HepG2 (cell line): ENCODE measurements at places on chromosomes 5 and 9. TPM values are rescaled to one million over a fixed set of nuclear protein-coding genes. Genes with fewer than 3 reads are reported as not detected.

GRCh38 chr5:1882337-1883119 lies at the start of gene IRX4:
Gene IRX4, minus strand, starts transcription at chr5:1882925. Its CDS starts 278 bp downstream, at chr5:1882647.
- no peak for DNase-seq

DNA sequence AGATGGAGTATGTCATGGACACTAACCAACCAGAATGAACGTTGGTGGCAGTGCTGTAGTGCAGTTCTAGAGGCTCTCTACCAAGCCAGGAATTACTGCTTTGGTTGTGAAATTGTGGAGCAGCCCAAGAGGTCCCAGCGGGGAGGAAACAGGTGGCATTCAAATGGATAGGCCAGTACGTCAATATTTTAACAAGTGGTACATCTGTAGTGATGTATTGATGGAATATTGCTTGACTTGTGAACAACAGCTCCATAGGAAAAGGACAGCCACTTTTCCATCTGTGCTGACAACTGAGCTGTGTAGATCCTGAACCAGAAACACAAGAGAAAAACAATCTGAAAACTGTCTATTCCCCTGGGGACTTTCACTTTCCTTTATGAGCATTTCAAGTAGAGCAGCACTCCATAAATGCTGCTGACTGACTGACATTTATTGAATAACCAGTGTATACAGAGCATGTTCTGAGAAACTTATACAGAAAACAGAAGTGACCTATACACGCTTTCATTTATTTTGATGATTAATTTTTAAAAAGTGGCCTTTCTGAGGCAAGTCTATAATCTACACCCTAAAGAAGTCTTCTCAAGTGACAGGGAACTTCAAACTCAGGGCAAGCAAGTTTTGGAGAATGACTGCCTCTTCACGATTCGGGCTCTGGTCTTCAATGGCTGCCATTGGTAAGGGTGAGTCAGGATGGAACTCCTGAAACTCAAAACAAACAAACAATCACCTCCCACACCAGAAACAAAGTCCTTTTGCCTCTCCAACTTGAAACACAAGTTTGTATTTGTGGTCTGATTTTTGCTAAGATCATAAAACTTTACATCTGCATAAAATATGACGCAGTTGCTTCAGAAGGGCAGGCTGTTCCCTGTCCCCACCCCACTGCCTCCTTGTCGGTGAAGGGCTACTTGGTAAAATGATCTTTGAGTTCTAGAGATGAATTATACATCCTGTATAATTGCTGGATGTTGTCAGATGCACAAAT lies 362.4 kb downstream of the NDUFS4 start:
- DNase-seq: no peak

- DNase-seq: no peak
Measured at GRCh38 chr5:57246426-57246825, 72.6 kb downstream of the GPBP1 start.

- no peak for DNase-seq
Measured at GRCh38 chr5:159033351-159033657, 66.4 kb downstream of the EBF1 start.

DNA sequence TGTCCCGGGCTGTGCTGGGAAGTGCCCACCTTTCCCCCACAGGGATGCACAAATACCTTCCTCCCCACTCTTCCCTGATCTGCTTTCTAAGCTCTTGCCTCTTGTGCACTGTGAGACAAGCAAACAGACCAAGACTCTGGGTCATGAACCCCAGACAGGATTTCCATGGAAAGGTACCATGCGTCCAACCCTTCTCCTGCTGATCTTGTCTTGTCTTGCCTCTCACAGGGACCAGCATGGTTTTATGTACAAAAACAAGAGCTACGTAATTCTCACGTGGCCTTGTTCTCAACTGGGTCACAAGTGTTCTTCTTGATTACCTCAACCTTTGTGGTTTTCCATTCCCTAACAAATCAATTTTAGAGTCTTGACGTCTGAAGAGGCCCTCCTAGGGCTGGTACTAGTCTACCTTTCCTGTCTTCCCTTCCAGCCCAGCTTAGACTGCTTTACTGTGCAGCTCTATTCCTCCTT lies 176.5 kb upstream of the MAP3K1 start:
- DNase-seq: no peak

DNA sequence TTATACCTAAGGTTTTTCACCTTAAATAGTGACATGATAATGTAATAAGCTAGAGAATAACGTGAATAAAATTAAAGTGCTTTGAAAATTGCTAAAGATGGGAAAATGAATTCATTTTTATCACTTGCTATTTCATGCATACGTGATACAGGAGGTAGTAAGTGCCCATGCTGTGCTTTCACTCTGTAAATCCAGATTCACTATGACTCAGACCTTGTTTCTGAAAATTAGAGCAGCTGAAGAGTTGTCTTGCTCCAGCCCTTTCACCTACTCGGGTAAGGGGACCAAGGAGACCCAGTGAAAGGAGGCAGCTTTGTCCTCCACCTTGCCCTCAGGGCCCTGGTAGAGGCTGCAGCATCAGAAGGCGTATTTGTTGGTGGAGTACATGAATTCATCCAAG lies 87.9 kb downstream of the ANKH start:
- no peak for DNase-seq

DNA sequence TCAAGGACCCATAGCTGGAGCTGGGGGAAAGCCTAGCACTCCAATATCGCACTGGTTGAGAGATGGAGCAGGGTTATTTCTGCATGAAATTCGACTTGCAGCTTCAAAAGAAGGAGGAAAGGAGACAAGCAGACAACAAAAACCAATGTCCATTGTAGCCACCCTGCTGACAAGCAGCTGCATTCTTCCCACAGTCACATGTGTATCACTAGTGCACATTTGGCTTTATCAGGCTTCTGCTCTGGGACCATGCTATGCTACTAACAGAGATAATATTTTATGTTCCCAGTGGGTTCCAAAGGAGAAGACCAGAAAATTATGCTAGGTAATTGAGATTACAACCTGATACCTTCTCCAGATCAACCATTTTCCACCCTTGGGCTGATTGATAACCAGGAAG lies 59.7 kb downstream of the MFAP3 start:
- DNase-seq: no peak

GRCh38 chr9:81604306-81605169 lies 84.8 kb downstream of the TLE1 start:
- no peak for DNase-seq

GRCh38 chr5:113242481-113243348 lies 192.1 kb downstream of the TSSK1B start:
- DNase-seq: no peak

GRCh38 chr9:130205912-130206311 lies 33.7 kb downstream of the NCS1 start:
- no peak for DNase-seq

DNA sequence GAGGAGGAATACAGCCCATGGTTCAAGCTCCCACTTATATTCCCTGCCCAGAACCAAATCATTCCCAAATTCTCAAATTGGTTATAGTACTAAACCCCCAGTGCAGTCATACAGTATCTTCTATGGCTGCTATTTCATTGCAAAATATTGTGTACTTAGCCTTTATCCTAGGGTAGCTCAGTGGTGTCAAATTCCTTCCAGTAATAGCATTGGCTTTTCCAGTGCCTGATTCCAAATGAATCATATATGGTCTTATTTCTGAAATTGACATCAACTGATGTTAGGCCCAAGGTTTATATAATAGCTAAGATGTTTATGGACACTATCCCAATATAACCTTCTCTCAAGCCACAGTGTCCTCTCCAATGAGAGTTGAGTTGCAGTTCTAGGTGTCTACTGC lies 256.7 kb downstream of the NDUFS4 start:
- no peak for DNase-seq

GRCh38 chr5:18954239-18954638 lies 1033.8 kb downstream of the CDH18 start:
- no peak for DNase-seq

- no peak for DNase-seq
Measured at GRCh38 chr5:80122579-80122978, 87.4 kb downstream of the THBS4 start.

- no peak for DNase-seq
Measured at GRCh38 chr9:88816141-88816540, 175.1 kb upstream of the S1PR3 start.

DNA sequence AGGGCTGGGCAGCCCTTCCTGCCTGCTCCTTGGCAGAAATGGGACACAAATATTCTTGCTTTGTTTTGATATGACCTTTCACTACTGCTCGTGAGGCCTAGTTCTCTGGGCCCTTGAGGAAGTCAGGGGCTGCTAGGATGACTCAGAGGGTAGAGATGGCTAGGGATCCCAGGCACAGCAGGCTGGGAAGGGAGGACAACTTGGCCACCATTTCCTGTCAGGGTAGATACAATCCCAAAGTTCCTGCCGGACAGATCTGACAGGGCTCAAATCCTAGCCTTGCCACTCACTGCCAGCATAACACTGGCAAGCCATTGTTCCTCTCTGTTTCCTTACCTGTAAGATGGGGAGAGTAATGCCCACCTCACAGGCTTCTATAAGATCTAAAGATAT lies 31.7 kb upstream of the MEIKIN start:
- DNase-seq: no peak

- no peak for DNase-seq
Measured at GRCh38 chr9:106797299-106797698, 65.7 kb upstream of the ZNF462 start.

DNA sequence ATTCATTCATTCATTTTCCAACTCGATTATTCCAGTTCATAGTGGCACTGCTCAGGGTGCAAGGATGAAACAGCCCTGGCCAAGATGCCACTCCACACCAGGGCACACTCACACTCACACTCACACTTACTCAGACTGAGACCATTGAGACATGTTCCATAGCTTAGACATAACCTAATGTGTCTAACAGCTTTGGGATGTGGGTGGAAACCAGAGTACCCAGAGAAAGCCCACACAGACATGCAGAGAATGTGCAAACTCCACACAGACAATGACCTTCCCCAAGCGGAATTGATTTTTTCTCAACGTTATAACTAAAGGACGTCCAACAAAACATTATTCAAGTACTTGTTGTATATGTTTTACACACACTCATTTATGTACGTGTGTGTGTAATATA lies 1363.5 kb downstream of the EFNA5 start:
- no peak for DNase-seq

DNA sequence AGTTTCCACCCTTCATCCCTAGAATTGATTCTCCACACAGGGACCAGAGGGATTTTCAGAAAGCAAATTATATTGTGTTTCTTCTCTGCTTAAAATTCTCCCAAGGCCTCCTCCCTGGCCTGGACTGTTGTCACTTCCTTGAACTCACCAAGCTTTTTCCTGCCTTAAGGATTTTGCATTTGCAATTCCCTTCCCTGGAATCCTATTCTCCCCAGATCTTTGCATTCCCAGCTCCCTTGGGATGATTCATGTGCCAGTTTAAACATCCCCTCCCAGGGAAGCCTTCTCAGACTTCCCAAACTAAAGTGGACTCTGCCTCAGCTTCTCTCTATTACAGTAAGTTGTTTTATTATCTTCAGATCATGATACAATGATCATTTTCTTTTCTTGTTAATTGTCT lies 35.2 kb upstream of the PDE8B start:
- no peak for DNase-seq

GRCh38 chr5:9124838-9125237 lies 421.0 kb downstream of the SEMA5A start:
- no peak for DNase-seq

DNA sequence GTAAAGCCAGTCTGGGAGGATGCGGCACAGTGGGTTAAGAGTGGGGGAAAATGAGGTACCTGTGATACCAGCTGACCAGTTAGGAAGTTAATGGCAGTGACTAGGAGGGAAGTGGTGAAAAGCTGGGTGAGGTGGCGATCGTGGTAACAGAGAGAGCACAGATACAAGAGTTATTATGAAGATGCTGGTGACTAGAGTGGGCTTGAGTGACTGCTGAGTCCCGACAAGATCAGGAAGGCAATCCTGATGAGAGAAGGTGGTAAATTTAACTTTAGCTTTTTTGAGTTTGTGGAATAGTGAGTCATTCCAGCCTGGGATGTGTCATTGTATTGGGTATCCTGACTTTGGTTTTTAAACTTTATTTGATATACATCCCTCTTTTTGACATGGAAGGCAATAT lies 38.8 kb downstream of the CMYA5 start:
- no peak for DNase-seq

DNA sequence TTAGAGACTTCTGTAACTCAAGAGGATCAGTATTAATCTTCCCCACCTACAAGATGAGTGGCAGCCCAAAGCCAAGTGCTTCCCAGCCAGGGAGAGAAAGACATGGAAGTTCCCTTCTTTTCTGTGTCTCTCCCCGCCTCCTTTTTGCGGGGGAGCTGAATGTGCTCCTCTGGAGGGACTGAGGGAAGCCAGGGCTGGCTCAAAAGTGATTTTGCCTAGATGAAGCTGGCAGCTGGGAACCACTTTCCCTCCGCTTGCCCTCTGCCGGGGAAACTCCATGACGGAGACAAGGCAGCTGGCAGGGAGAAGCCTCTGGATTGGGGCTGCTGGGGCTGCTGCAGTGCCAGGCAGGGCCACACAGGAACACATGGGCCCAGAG lies 24.4 kb downstream of the EGR1 start:
- DNase-seq: no peak

DNA sequence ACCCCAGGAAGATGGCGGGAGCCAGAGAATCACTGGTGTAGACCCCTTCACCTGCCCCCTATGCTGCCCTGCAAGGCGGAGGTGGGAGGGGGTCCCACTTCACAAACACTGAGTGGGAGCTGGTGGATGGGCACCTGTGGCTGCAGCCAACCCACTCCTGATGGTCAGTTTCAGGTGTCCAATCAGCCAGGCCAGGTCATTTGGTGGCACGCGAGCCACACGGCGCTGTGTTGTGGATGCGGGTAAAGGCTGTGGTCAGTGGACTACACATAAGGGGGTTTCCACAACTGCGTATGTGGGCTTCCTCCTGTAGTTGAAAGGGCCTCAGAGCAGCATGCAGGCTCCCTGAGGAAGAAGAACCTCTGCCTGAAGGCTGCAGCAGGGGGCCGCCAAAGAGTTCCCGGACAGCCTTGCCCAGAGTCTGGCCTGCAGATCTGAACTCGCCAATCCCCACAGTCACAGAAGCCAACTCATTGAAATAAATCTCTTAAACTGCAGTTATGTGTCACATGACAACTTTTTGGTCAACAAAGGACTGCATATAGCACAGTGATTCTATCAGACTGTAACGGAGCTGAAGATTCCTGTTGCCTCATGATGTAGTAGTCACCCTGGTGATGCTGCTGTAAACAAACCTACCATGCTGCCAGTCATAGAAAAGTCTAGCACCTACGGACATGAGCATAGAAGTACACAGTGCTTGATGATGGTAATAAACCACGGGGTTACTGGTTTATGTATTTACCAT lies 284.7 kb upstream of the IRX2 start:
- no peak for DNase-seq

GRCh38 chr5:115413651-115414050 lies 117.2 kb upstream of the CCDC112 start:
- no peak for DNase-seq

- no peak for DNase-seq
Measured at GRCh38 chr9:82882138-82882537, 180.8 kb downstream of the RASEF start.

PCDHB4 gene
- polyA plus RNA-seq: 0.08 and 0.13 TPM in 2 replicates

PCDHA11 gene
- 0.05 TPM in 1 of 2 replicates, not detected in the other for polyA plus RNA-seq

SH3RF2 gene
- 2.6 and 2.8 TPM in 2 replicates for polyA plus RNA-seq

CDC25C gene
- polyA plus RNA-seq: 11.8 and 17.7 TPM in 2 replicates

TUSC1 gene
- polyA plus RNA-seq: not detected in 2 replicates

PCDHGB5 gene
- polyA plus RNA-seq: 0.08 and 0.13 TPM in 2 replicates

RNF20 gene
- 12.2 and 12.7 TPM in 2 replicates for polyA plus RNA-seq

SOWAHA gene
- 0.82 and 0.95 TPM in 2 replicates for polyA plus RNA-seq

ARHGEF37 gene
- polyA plus RNA-seq: 0.18 and 0.39 TPM in 2 replicates

CARTPT gene
- polyA plus RNA-seq: not detected in 2 replicates

LIX1 gene
- not detected in 2 replicates for polyA plus RNA-seq

OLFM1 gene
- polyA plus RNA-seq: 0.03 TPM in 1 of 2 replicates, not detected in the other

CDKN2B gene
- polyA plus RNA-seq: 1.5 and 2.3 TPM in 2 replicates

SPINK4 gene
- polyA plus RNA-seq: 2.0 and 3.4 TPM in 2 replicates
